Femur (tissue), 1 donor: ENCODE measurements at places on chromosomes 12 and 14.
A peak's percentile ranks its signal among the peaks of the same experiment; 100 is the strongest.

- DNase-seq = no peak
Measured at GRCh38 chr14:71891970-71892369, 40.3 kb upstream of the RGS6 start.

- peak; percentile 82 for DNase-seq
Measured at GRCh38 chr12:71662849-71663560, 643 bp downstream of the ZFC3H1 start.

GRCh38 chr14:54931101-54931500 lies 28.5 kb upstream of the GCH1 start:
- no peak for DNase-seq

- DNase-seq = no peak
Measured at GRCh38 chr12:88509851-88510250, 70.4 kb downstream of the KITLG start.

DNA sequence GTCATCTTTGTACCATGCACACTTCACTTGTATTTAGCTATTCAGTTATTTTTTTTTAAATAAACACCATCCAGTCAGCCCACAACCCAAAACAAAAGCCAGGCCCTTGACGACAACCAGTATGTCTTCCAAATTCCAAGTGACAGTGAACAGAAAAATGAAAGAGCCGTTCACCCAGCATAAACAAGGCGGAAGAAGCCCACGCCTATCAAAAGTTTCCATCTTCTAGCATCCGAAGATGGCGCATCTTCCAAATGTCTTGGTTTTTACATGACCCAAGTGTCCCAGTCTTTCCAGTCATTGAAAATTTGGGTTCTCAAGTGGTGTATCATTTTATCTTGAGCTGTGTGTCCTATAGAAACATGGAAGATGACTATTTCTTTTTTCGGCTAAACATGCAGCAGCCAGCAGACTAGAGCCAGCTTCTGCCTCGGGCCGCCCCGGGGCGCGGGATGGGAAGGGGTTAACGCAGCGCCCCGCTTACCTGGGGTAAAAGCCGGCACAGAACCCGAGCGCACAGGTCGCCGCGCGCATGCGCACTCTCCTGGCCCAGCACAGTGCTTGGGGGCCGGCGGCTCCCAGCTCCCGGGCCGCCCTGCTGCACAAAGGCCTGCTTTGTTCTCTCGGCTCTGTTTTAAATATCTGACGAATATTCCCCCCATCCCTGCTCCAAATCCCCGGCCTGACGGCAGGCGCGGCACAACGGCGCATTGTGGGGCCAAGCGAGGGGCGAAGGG lies 164.8 kb downstream of the ZFP36L1 start:
- peak; percentile 73 for DNase-seq

GRCh38 chr14:105102361-105102870 lies 37.2 kb upstream of the GPR132 start:
- DNase-seq = no peak

GRCh38 chr12:79891506-79892162 lies 43.3 kb downstream of the PPP1R12A start:
- no peak for DNase-seq

GRCh38 chr14:99260587-99261551 lies 11.1 kb downstream of the BCL11B start:
- DNase-seq = peak; percentile 57

- no peak for DNase-seq
Measured at GRCh38 chr14:74038020-74038859, 19.1 kb downstream of the BBOF1 start.

- no peak for DNase-seq
Measured at GRCh38 chr14:92615451-92615850, 101.9 kb downstream of the RIN3 start.

GRCh38 chr12:16603260-16603915 lies 2.6 kb downstream of the LMO3 start:
- no peak for DNase-seq

DNA sequence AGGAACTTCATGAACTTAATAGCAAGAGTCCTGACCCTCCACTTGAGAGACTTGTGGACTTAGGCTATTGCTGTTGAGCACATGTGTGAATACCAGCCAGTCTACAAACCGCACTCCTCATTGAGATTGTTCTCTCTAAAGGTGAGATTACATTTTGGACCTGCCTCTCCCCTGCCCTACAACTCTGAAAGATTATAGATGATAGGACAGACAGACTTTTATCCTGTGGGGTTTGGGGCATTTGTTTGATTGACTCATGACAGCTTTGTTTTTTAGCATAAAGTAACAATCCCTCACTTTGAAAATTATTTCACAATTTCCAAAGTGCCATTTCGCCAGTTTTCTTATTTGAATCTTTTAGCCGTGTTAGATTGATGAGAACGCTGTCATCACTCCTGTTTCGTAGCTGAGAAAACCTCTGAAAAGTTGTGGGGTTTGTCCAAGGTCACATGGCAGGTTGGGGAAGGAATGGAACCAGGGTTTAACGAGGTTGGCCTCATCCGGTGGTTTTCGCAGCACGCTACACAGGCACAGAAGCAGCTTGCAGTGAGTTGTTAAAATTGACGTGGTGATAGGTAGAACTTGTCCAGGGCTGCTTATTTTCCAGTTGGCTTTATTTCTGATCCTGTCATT lies 836 bp downstream of the EVL start:
- DNase-seq = peak; percentile 45

DNA sequence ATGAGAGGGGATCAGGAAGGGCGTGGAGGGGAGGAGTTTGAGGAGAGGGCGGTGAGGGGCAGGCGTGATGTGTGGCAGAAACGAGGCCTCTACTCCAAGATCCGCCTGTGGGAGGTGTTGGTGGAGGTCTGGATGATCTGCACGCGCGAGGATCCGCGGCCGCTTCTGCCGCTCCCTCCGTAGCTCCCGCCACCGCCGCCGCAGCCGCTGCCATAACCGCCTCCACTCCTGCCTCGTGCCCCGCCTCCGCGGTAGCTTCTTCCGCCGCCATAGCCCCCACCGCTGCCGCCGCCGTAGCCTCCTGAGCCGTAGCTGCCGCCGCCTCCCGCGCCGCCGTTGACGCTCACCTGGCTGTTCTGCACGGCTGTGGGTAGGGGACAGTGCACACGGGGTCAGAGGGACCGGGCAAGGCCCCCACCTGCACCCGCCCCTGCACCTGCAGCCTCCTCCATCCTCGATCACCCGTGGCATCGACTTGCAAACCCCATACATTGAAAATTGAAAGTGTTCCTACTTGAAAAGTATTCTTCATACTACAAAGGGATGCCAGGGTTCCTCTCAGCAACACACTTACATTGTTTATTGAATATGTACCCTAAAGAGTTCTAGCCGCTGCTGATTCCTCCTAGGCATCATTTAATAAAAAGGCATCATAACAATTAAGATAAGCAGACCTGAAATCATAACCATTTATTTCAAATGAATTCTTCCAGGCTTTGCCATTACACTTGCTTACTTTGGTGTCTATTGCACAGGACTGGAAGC lies 11.1 kb upstream of the KRT1 start:
- DNase-seq = no peak

DNA sequence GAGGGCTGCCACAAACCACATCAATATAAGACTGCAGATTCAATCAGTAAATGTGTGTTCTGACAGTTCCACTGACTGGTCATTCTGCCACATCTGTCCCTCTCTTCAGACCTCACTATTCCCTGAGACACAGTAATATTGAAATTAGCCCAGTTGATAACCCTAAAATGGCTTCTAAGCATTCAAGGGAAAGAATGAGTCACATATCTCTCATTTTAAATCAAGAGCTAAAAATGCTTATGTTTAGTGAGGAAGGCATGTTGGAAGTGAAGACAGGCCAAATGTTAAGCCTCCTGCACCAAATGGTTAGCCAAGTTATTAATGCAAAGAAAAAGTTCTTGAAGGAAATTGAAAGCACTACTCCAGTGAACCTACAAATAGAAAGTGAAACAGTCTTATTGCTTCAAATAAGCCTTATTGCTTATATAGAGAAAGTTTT lies 24.5 kb upstream of the KIF21A start:
- DNase-seq = no peak

DNA sequence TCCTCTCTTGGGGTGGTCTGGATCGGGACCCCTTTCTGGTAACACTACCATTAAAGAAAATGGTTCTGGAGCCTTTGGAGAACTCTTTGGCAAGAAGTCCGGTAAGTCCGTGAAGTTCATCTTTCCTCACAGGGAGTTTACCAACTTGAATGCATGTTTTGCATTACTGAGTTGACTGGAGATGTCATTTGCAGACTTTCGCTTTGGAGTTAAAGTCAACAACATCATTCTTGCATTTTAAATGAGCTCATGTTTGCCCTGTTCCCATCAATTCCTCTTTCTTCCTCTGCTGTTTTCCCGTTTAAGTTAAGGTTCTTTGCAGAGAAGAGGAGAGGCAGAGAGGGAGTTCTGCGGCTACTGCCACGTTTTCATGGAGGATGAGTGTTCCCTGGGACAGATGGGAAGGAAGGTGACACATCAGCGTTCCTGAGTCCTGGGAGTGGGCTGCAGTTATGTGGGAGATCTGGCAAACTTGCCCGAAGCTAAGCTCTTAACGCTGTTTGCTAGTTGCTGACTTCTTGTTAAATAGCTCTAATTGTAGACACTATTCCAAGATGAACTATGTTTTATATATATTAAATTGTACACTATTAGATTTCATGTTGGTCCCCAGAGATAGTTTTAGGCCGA lies 18.8 kb upstream of the PRICKLE1 start:
- no peak for DNase-seq

- DNase-seq = no peak
Measured at GRCh38 chr12:54654926-54655325, 6.8 kb upstream of the DCD start.

GRCh38 chr12:106147956-106148355 lies 9.2 kb upstream of the NUAK1 start:
- DNase-seq = peak; percentile 83

DNA sequence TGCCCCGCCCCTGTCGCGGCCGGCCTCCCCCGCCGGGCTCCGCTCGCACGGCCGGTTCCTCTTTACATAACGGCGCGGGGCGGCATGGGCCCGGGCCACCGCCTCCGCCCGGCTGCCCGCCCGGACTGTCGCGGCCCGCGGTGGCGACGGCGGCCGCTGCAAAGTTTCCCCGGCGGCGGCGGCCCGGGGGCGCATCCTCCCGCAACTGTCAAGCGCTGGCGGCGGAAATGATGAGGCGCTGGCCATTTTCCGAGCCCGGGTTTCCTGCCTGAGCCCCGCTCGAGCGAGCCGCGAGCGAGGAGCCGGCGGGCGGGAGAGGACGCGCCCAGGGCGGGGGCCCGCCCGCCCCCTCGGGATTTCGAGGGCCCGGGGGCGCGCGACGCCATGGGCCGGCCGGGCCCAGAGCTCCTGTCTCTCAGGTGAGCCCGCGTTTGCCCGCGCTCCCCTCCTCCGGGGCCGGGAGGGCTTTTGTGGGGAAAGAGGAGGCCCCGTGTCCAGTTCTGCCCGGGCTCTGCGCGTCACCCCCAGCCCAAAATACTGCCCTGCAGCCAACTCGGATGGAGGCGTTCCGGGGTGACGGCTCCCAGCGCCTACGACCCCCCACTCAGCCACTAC lies at the start of gene SH2B3:
Gene SH2B3 (plus strand): TSS at position 65 of the 615 bp plus-strand sequence. CDS start 12,223 bp downstream, outside the sequence.
- DNase-seq = peak; percentile 84

- no peak for DNase-seq
Measured at GRCh38 chr12:43320281-43320680, 231.7 kb downstream of the ADAMTS20 start.

DNA sequence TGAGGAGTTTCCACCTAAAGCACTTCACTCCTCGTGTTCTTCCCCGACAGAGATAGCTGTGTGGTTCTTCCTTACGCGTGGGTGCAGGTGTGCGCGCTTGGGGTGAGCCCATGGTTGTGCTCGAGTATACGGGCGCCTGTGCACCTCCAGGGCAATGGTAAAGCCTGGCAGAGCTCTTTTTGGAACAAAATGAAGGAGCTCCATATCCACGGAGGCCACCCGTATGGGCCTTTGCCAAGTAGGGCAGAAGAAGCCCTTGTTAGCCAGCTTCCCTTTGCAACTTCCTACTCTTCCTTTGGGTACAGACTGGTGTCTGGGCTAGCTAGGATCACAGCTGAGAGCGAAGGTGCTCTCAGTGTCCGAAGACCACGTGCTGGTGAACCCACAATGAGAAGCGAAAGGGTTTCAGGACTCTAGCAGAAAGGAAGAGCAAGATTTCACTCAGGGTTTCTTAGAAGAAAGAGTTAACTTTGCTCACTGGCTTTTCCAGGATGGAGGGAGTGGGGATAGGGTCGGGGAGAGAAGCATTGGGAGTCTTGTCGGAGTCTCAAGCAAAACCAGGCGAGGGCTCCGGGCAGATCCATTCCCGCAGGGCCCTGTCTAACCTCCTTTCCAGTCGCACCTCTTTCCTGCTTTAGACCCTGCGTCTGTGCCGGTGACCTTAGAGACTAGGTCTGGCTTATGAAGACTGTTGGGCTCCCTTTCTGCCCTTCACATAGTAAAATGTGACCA lies 960 bp upstream of the LRFN5 start:
- DNase-seq = peak; percentile 75

DNA sequence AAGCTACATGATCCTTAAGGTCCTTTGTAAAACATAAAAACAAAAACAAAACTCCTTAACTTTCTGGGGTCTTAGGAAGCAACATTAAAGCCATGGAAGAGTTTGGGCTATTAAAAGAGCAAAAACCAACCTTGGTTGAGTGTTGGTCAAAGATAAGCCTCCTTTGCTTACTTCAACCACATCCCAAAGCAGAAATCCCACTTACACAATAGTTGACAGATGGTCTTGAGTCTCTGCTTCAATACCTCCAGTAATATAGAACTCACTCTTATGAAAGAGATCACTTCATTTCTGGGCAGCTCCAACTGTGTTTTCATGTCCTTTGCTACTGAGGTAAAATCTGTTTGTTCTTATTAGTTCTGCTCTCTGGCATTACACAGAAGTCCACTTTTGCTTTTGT lies 125.8 kb downstream of the SLC38A4 start:
- no peak for DNase-seq

DNA sequence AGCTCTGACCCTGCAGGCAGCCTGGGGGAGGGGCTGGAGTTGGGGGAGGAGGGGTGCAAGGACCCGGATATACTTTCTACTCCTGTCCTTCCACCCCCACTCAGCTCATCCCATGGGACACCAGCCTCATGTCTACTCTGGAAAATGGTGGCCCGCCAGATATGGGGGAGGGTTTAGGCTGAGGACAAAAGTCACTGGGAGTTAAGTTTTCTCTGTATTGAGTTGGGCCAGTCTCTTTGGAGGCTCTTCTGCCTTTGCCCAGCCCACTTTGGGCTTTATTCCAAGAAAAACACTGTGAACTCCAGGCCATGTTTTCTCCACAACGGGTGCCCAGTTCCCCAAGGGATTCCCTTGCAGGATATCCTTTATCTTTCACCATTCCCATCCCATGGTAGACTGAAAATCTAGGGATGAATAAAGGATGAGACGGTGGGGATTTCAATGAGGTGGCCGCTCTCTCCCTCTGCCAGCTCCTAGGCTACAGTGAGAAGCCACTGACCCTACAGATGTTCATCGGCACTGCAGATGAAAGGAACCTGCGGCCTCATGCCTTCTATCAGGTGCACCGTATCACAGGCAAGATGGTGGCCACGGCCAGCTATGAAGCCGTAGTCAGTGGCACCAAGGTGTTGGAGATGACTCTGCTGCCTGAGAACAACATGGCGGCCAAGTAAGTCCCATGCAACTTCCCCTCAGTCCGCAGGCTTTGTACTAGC lies 4.9 kb downstream of the NFATC4 start:
- no peak for DNase-seq

- DNase-seq = no peak
Measured at GRCh38 chr12:62588916-62589315, 122.3 kb downstream of the MON2 start.

GRCh38 chr14:70823281-70823680 lies 14.0 kb upstream of the MAP3K9 start:
- no peak for DNase-seq
